ENCODE measurements at places on chromosomes 1 and 21. TPM values are rescaled to one million over a fixed set of nuclear protein-coding genes. Genes with fewer than 3 reads are reported as not detected.

GRCh38 chr1:223870617-223871574, 25.1 kb upstream of the TP53BP2 start:
- H3K4me3 ChIP-seq: no peak overlapping the region
- no peak for DNase-seq

DNA sequence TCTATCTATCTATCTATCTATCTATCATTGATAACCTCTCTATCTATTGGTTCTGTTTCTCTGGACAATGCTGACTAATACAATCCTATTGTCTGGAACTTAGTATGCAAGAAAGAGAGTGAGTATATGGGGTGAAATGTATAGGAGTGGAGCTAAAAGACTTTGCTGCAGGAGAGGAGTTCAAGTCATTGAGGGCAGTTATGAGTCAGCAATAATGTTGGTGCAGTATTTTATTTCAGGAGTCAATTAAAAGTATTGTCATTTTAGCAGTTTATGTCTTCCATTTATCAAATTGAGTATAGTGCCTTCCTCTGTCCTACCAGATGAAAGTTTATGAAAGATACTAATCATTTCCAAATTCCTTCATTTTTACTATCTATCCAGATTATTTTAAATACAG, 55.8 kb downstream of the MAP3K7CL start:
- no peaks in the 10 kb centered on the region for H3K36me3 ChIP-seq
- no peaks in the 10 kb centered on the region for H3K27me3 ChIP-seq
- H3K4me1 ChIP-seq: no peaks in the 10 kb centered on the region
- H3K27ac ChIP-seq: peak overlapping the region; percentile 94
- DNase-seq: no peak
- H3K4me3 ChIP-seq: no peak overlapping the region

GRCh38 chr21:35651196-35651595, 409.1 kb downstream of the SETD4 start:
- no peaks in the 10 kb centered on the region for H3K4me1 ChIP-seq
- no peaks in the 10 kb centered on the region for H3K27me3 ChIP-seq
- no peak for DNase-seq

DNA sequence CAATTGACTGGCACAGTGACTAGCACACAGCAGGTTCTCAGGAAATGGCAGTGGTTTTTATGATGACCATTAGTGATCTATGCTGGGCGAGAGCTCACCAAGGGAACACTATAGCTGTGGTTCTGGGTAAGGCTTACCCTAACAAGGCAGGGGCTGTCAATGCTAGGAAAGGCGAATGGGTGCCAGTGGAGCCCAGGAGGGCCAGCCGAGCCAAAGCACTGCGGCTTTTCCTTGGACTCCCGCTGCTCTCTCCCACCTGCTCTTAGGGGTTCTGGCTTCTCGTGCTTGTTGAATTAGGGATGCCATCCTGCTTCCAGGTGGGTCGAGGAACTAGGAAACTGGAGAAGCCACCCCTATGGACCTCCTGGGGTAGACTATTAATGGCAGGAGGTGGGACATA, 10.0 kb upstream of the A3GALT2 start:
- H3K27me3 ChIP-seq: no peaks in the 10 kb centered on the region
- H3K4me1 ChIP-seq: peaks cover 4% of the 10 kb centered on the region
- no peak for DNase-seq

DNA sequence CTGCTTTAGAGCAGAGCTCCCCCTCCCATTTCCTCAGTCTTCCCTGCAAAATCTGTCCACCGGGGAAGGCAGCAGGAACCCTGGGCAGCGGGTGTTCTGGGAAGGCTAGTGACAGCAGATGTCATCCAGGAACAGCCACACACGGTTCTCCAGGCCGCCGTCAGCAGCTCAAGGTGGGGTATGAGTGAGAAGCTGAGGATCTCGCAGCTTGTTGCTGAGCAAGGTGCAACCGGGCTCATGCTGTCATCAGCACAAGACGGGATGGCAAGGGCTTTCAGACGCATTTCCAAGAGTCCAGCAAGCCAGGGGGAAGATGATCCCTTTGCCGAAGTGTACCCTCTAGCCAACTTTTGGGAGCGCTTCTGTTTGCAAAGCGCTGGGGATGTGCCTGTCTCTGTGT, 23.0 kb upstream of the SPSB1 start:
- no peak overlapping the region for H3K27ac ChIP-seq
- no peaks in the 10 kb centered on the region for H3K27me3 ChIP-seq
- no peak overlapping the region for H3K4me3 ChIP-seq
- H3K36me3 ChIP-seq: peaks cover 44% of the 10 kb centered on the region
- DNase-seq: no peak

The TRAPPC3 gene
- total RNA-seq: 52.4 TPM

The ETS2 gene
- 105 TPM for total RNA-seq

The MAP3K21 gene
- total RNA-seq: 4.9 TPM

The CAMK2N1 gene
- total RNA-seq: 28.3 TPM

The ZBTB8A gene
- total RNA-seq: 1.7 TPM
